ENCODE measurements at places on chromosomes 1 and 21. TPM values are rescaled to one million over a fixed set of nuclear protein-coding genes. Genes with fewer than 3 reads are reported as not detected.

IRF6 gene
- total RNA-seq = 1.8 TPM

LCE1D gene
- not detected for total RNA-seq

CSMD2 gene
- not detected for total RNA-seq

HES5 gene
- total RNA-seq = not detected

All from activated naive CD4-positive, alpha-beta T cell treated with anti-CD3 and anti-CD28 coated beads, Interleukin-2, amount 50 U/mL, for 72 hours (primary cell).